Activated T-cell treated with anti-CD3 and anti-CD28 coated beads for 1 hour (primary cell): ENCODE measurements at places on chromosomes 2 and 18.

- no peak for DNase-seq
Observed at GRCh38 chr2:117470311-117471095, 344.0 kb upstream of the DDX18 start.

GRCh38 chr18:64966667-64967066, 784.1 kb upstream of the CDH7 start:
- DNase-seq: no peak

GRCh38 chr18:52130624-52131301, 209.2 kb upstream of the DCC start:
- DNase-seq: no peak

DNA sequence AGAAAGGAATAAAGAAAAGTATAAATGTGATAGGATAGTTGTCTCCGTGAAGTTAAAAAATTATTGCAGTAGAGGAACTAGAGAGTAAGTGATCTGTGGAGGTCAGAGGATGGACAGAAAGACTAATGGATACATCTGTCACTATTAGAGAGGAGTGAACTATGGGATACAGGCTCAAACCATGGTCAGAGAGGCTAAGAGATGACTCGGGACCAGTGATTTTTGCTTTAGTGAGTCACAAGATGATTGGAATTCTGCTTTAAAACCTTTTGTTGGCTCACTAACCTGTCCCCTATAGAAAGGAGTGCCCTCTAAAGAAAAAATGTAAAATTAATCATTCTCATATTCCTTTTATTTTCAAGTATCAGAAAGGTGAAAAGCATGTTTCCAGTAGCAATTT, 30.3 kb downstream of the ALMS1 start:
- DNase-seq: no peak

DNA sequence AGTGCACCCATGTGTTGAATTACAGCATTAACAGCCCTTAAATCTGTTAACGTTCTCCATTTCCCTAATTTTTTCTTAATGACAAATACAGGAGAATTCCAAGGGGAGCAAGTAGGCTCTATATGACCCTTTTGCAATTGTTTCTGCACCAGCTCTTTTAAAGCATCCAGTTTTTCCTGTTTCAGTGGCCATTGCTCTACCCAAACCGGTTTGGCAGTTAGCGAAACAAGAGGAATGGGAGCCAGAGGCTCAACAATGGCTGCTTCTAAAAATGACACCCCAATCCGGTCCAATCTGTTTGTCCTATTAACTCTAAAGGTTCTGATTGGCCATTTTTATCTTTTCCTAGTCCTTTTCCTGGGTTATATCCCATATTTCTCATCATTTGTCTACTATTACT, 15.1 kb upstream of the SUCLG1 start:
- DNase-seq: no peak

GRCh38 chr2:97724946-97725688, 11.7 kb downstream of the ZAP70 start:
- DNase-seq: no peak

GRCh38 chr2:100957996-100958653, 44.0 kb upstream of the RPL31 start:
- no peak for DNase-seq

GRCh38 chr2:177445200-177445599, 52.6 kb downstream of the AGPS start:
- no peak for DNase-seq

DNA sequence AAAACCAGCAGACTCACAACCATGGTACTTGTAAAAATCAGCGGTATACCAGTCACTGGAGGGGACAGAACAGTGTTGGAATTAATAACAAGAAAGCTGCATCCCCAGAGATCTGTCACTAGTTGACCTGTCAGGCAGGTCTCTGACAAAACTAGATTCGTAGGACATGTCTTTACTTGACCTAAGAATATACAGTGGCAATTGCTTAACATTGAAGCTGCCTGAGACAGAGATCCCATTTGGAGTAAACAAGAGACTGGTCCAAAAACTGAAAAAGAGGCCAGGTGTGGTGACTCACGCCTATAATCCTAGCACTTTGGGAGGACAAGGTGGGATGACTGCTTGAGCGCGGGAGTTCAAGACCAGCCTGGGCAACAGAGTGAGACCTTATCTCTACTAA, 7.2 kb upstream of the SS18 start:
- DNase-seq: no peak

DNA sequence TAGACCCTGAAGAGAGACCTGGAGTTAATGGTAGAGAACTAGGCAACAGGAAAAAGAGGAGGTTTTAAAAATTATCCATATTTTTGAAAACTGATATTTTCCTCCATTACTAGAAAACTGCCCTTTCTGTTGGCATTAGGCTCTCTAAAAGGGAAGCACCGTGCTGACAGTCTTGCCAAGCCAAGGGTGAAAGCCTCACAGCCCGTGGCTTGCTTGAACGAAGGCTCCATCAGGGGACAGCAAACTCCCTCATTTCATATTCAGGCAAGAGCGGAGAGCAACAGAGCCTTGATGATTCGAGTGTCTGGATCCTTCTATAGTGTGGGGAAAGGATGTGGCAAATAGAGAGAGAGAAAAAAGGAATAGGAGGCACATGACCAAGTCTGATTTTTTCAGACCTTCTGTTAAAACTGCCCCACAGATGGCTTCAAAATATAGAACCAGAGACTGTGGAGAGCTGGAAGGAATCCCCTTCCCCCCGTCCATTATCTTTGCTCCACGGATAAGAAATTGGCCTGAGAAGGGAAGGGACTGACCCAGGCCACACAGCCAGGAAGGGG, 67.0 kb downstream of the CACNB4 start:
- DNase-seq: no peak

- no peak for DNase-seq
Observed at GRCh38 chr2:74493546-74493945, 5.9 kb downstream of the LBX2 start.

- no peak for DNase-seq
Observed at GRCh38 chr2:205768815-205769494, 86.7 kb downstream of the NRP2 start.
